ENCODE measurements at places on chromosomes 3 and 15. TPM values are rescaled to one million over a fixed set of nuclear protein-coding genes. Genes with fewer than 3 reads are reported as not detected.
A peak's percentile ranks its signal among the peaks of the same experiment; 100 is the strongest.

- no peaks in the 10 kb centered on the region for H3K27me3 ChIP-seq
- no peak for DNase-seq
- H3K36me3 ChIP-seq = no peaks in the 10 kb centered on the region
- no peak overlapping the region for H3K27ac ChIP-seq
- no peaks in the 10 kb centered on the region for H3K4me1 ChIP-seq
- no peak overlapping the region for H3K4me3 ChIP-seq
These were observed 14.4 kb upstream of the SEC13 start for GRCh38 chr3:10335190-10335738.

DNA sequence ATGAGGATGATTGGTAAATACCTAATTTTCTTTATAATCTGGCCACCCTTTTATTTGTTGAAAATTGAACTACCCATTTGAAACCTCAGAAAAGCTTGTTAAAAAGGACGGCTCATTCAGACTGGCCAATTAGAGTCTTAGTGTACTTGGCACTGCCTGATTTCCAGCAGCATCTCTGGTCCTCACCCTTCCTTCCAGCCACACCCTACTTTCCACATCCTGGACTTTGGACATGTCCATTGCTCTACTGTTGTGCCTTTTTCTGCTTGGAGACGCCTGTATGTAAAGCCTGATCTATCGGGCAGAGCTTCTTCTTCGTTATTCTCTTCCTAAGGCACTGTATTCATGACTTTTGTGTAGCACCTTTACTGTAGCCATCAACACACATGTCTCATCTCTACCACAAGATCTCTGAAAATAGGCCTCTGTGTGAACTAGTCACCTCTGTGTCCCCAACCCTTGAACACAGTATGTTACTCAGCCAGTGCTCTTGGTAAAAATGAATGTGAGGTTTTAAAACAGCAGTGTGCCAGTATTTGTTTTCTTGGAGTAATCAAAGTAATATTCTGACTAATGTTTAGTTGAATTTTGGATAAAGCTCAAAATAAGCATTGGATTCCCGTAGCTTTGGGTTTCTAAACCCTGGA, 6.8 kb downstream of the RBM5 start:
- no peak overlapping the region for H3K27ac ChIP-seq
- H3K36me3 ChIP-seq = peaks cover 77% of the 10 kb centered on the region
- no peaks in the 10 kb centered on the region for H3K4me1 ChIP-seq
- no peak overlapping the region for H3K4me3 ChIP-seq

DNA sequence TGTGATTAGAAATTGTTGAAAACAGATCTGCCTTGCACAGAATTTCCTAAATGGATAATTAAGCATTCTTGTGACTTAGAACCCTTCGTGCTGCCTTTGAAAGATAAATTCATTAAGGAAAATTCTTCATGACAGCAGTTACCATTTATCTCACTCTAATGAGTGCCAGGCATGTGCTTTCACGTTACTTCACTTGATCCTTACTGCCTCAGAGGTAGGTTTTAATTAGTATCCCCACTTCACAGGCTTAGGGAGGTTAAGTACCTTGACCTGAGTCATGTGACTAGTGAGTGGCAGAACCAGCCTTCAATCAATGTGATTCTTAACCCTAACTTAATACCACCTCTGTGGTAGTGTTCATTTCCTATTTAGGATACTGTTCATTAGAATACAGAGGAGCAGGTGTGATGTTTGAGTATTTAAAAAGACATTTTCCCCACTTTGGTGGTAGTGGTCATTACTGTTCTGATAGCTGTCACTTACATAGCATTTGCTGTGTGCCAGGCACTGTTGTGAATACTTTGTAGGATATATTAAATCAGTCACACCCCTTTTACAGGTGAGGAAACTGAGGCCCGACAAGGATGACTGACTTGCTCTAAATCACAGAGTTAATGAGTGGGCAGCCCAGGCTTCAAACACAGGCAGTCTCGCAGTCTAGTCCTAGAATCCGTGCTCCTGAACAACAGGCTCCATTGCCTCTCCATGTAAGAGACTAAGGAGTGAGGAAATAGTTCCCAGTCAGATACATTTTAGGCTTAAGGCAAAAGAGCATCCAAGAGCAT, 57.9 kb downstream of the RLBP1 start:
- no peak overlapping the region for H3K4me3 ChIP-seq
- H3K27ac ChIP-seq = no peak overlapping the region
- H3K36me3 ChIP-seq = no peaks in the 10 kb centered on the region
- no peak for DNase-seq

- no peak overlapping the region for H3K27ac ChIP-seq
- H3K27me3 ChIP-seq = no peaks in the 10 kb centered on the region
- H3K4me3 ChIP-seq = no peak overlapping the region
- peaks cover 10% of the 10 kb centered on the region for H3K4me1 ChIP-seq
- no peak for DNase-seq
- H3K36me3 ChIP-seq = peaks cover 40% of the 10 kb centered on the region
These were observed 19.7 kb downstream of the SEC61A1 start for GRCh38 chr3:128071771-128072453.

The MORC1 gene
- not detected for total RNA-seq

The HESX1 gene
- total RNA-seq = 11.9 TPM

The ARRDC4 gene
- total RNA-seq = 6.9 TPM

DNA sequence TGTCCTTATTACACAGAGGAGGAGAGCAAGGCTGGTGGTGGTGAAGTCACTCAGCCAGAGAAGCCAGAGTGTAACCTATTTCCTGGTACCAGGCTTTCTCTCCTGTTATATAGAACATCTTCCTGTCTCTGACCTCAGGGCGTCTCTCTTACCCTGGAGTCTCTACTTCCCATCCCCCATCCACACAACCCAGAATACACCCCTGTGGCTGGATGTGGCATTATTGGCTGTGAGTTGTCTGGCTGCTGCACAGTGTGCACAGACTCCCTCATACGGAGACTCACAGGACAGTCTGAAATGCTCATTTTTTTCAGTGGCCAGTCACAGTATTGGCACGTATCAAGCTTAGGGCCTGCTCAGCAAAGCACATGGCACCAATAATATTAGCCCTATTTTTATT, 8.6 kb downstream of the PODXL2 start:
- H3K27me3 ChIP-seq = no peaks in the 10 kb centered on the region
- H3K4me1 ChIP-seq = peaks cover 10% of the 10 kb centered on the region
- H3K4me3 ChIP-seq = no peak overlapping the region
- H3K36me3 ChIP-seq = no peaks in the 10 kb centered on the region

The GNAT1 gene
- total RNA-seq = not detected

GRCh38 chr15:59349680-59350420, 22.8 kb downstream of the MYO1E start:
- no peaks in the 10 kb centered on the region for H3K36me3 ChIP-seq
- no peak overlapping the region for H3K4me3 ChIP-seq
- peak overlapping the region; percentile 23 for H3K27ac ChIP-seq
- peak; percentile 35 for DNase-seq

- no peaks in the 10 kb centered on the region for H3K36me3 ChIP-seq
- H3K27ac ChIP-seq = no peak overlapping the region
- peaks cover 18% of the 10 kb centered on the region for H3K4me1 ChIP-seq
- no peak overlapping the region for H3K4me3 ChIP-seq
- H3K27me3 ChIP-seq = no peaks in the 10 kb centered on the region
- DNase-seq = peak; percentile 38
These were observed 4.8 kb upstream of the TCF12 start for GRCh38 chr15:56913670-56914069.

The GOLGA8A gene
- total RNA-seq = 6.1 TPM

GRCh38 chr3:172201870-172202236, 162.5 kb downstream of the FNDC3B start:
- H3K27me3 ChIP-seq = no peaks in the 10 kb centered on the region
- peaks cover 25% of the 10 kb centered on the region for H3K4me1 ChIP-seq

- no peaks in the 10 kb centered on the region for H3K36me3 ChIP-seq
- H3K4me3 ChIP-seq = peak overlapping the region; percentile 75
- H3K4me1 ChIP-seq = no peaks in the 10 kb centered on the region
- no peak overlapping the region for H3K27ac ChIP-seq
- peak; percentile 75 for DNase-seq
These were observed 31.3 kb upstream of the RAB6B start for GRCh38 chr3:133926736-133927539.

- H3K4me3 ChIP-seq = no peak overlapping the region
- H3K36me3 ChIP-seq = no peaks in the 10 kb centered on the region
- no peak overlapping the region for H3K27ac ChIP-seq
- peaks cover 32% of the 10 kb centered on the region for H3K27me3 ChIP-seq
- H3K4me1 ChIP-seq = peaks cover 30% of the 10 kb centered on the region
- no peak for DNase-seq
These were observed 70.4 kb downstream of the HES1 start for GRCh38 chr3:194206320-194206719.

DNA sequence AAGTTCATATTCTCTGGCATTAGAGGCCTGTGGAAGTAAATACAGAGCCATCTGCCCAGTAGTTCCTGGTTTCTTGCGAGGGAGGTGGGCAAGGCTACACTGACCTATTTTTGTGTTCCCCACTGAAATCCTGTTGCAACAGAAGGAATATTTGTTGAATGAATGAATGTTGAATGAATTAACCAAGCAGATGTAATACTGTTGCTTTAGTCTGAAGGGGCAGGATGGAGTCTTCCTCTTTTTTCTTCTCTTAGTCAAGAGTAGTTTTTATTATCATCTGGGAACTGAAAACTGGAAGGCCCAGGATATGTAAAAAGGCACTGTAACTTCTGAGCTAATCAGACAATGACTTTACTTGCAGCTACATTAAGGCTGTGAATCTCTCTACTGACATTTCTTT, 17.1 kb downstream of the BLOC1S6 start:
- H3K27me3 ChIP-seq = no peaks in the 10 kb centered on the region
- no peak for DNase-seq
- H3K36me3 ChIP-seq = no peaks in the 10 kb centered on the region
- H3K4me3 ChIP-seq = no peak overlapping the region
- no peaks in the 10 kb centered on the region for H3K4me1 ChIP-seq
- H3K27ac ChIP-seq = no peak overlapping the region

The ASB14 gene
- not detected for total RNA-seq

DNA sequence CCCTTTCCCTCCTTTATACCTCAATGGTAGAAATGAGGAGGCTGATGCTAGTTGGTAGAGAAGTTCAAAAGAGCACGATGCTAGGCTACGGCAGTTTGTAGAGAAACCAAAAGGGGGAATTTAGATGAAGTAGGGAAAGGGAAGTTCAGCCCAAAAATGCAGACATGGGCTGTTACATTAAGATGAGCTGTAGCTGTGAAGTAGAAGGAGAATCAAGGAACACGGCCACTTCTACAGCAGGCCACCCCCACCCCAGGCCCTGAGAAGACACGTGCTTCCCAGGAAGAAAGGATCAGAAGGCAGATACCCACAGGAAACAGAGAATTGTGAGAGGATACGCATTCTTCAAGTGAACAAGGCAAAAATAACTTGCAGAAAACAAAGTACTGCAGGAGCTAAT, 2.1 kb upstream of the PARP14 start:
- H3K27ac ChIP-seq = no peak overlapping the region
- no peaks in the 10 kb centered on the region for H3K36me3 ChIP-seq
- DNase-seq = no peak
- peaks cover 18% of the 10 kb centered on the region for H3K27me3 ChIP-seq
- H3K4me1 ChIP-seq = peaks cover 15% of the 10 kb centered on the region

DNA sequence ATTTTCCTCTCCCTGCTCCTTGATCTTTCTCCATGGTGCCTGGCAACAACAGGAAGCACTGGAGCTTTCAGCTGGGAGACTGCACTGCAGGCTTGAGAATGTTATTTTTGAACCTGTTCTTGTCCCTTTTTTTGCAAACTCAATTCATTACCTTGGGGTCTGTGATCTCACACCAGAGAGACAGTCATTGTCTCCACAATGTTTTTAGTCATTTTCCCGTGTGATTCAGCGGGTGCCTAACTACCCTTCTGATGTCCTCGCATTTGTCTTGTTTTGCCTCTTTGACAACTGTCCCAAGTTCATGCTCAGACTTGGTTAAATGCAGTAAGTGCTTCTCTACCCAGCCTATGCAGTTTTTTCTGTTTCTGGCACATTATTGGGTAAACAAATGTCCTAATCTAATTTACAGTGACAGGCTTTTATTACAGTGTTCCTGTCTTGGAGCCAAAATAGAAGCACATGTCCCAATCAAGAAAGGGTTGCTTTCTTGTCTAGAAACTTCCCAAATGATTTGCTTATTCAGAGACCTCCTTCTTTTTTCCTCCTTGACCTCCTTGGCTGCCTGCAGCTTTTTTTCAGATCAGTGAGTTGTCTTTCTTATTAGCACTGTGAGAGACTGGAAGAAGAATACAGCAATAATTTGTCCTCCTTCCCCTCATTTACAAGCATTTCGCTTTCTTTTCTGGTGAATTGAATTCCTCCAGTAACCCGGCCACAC, 162.4 kb downstream of the NSUN3 start:
- no peak overlapping the region for H3K27ac ChIP-seq
- H3K4me1 ChIP-seq = no peaks in the 10 kb centered on the region
- no peaks in the 10 kb centered on the region for H3K27me3 ChIP-seq
- no peak overlapping the region for H3K4me3 ChIP-seq
- no peaks in the 10 kb centered on the region for H3K36me3 ChIP-seq

- H3K27me3 ChIP-seq = no peaks in the 10 kb centered on the region
- no peaks in the 10 kb centered on the region for H3K36me3 ChIP-seq
- no peak for DNase-seq
- H3K27ac ChIP-seq = no peak overlapping the region
- peaks cover 13% of the 10 kb centered on the region for H3K4me1 ChIP-seq
These were observed 27.5 kb upstream of the TBC1D21 start for GRCh38 chr15:73845907-73846306.

DNA sequence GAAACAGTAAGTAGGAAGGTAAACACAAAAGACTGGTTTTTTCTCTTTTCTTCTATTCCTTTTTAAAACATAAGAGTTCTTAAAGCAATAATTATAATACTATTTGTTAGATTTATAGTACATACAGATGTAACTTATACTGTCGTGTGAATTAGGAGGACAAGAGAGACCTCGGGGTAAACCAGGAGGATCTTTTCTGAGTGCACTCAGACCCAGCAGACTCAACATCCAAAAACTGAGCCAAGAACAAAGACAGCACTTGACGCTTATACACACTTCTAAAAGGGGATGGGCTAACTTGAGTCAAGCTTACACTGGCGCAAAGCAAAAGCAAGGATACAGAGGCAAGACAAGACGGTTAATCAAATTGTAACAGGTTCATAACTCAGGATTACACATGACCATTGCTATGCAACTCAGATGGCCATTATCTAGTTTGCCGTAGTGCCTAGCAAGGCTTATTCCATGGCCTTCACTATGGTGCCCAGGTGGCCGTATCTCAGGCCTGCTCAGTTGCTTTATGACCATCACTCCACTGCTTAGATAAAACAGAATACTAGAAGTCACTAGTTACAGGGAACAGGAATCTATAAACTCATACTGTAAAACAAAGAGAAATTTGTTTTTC, 18.6 kb downstream of the MTHFS start:
- no peaks in the 10 kb centered on the region for H3K4me1 ChIP-seq
- no peak overlapping the region for H3K27ac ChIP-seq

GRCh38 chr3:25728101-25728500, 55.1 kb downstream of the NGLY1 start:
- no peaks in the 10 kb centered on the region for H3K4me1 ChIP-seq
- no peak for DNase-seq
- no peak overlapping the region for H3K4me3 ChIP-seq
- H3K36me3 ChIP-seq = no peaks in the 10 kb centered on the region
- no peak overlapping the region for H3K27ac ChIP-seq

The BCL2A1 gene
- not detected for total RNA-seq

The ECT2 gene
- total RNA-seq = 102 TPM

GRCh38 chr3:11907667-11908660, 61.3 kb upstream of the TAMM41 start:
- no peaks in the 10 kb centered on the region for H3K4me1 ChIP-seq
- no peak overlapping the region for H3K27ac ChIP-seq
- H3K27me3 ChIP-seq = no peaks in the 10 kb centered on the region
- DNase-seq = no peak

- H3K4me1 ChIP-seq = peaks cover 10% of the 10 kb centered on the region
- DNase-seq = no peak
- H3K36me3 ChIP-seq = no peaks in the 10 kb centered on the region
- H3K27ac ChIP-seq = no peak overlapping the region
These were observed 354.5 kb upstream of the KCNMB2 start for GRCh38 chr3:178181784-178182183.
